ENCODE measurements at places on chromosomes 1 and 21.

DNA sequence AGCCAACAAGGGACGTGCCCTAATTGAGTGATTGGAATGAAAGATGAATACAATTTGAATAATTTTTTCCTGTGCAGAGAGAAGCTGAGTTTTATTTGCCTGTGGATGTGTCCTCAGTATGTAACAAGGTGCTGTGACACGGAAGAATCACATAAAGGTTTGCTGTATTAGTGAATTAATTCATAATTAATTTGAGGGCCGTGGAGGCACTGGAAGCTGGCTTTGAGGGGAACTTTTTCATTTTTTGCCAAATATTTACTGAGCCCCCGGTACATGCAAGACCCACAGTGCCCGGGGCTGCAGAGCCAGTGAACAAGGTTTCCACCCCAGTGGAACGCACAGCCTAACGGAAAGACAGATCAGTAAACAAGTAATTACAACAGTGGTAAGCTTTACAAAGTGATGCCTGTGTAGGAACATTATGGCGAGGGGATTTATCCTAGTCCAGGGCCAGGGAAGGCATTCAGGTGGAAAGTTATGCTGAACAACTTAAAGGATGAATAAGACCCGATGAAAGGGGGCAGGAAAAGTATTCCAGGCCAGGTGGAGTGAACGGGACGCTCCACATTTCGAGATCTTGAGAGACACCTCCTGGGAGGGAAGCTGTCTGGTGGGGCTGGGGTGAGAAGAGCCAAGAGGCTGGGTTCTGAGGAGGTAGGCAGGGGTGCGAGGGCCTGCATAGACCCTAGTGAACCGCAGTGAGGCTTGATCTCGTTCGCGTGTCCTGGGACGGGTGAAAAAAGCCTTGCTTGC, 773 bp upstream of the RCC2 start:
- DNase-seq, result no peak

DNA sequence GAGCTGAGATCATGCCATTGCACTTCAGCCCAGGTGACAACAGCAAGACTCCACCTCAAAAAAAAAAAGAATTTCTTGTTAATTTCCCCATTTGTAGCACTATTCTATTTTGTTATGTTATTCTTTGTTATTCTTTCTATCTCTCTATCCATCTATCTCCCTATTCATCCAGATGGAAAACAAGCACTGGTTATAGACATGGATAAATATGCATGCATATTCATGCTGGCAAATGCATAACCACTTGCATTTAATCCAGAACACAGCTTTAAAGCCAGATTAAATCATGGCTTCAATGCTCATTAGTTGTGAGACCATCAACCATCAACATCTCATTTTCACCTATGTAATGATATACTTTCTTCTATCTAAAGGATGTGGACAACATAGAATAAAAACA, 21.5 kb upstream of the KLHL20 start:
- no peak for DNase-seq

GRCh38 chr1:60942896-60943638, 139.3 kb upstream of the NFIA start:
- DNase-seq, result no peak

DNA sequence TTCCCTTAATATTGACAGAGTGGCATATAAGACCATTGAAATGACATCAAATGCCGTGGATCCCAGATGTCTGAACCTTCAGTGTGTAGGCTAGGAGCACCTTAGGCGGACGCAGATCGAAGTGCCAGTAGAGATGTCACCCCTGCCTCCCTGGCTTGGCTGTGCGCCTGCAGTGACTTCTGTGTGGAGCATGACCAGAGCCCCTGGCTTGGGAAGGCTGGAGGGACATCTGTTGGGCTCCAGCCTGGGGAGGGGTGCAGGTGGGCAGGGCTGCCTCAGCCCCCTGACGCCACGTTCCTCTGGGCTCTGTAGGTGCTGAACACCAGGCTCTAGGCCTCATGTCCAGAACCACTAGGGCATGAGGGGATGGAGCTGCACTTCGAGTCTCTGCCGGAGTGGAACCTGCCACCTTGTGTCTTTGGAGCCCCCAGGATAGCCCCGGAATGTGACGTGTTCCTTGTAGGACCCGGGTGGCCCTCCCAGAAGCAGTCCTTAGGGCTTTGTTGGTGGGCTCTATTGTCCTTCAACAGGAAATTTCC, 103.8 kb downstream of the ADARB1 start:
- no peak for DNase-seq

- DNase-seq, result no peak
Observed at GRCh38 chr1:87400813-87401212, 72.1 kb downstream of the LMO4 start.

DNA sequence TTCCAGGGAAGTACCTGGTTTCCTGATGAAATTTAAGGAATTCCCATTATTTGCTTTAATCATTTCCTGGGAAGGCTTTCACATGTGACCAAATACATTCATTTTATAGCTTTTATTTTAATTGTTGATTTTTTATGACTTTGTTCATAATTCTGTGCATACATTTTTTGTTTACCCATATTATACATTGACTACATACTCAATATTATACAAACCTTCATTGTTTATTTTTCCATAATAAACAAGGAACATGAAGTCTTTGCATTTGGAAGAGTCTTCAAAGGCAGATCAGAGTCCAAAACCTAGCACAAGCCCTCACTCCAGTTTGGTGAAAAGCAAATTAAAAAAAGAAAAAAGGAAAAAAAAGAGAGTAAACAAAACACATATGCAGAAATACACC, 218.3 kb upstream of the NRIP1 start:
- no peak for DNase-seq

- DNase-seq, result no peak
Observed at GRCh38 chr1:11295905-11296304, 22.9 kb downstream of the UBIAD1 start.
